Inflammatory macrophage treated with lipopolysaccharide for 4 hours (primary cell): ENCODE measurements at places on chromosomes 12 and 14.
A peak's percentile ranks its signal among the peaks of the same experiment; 100 is the strongest.

DNA sequence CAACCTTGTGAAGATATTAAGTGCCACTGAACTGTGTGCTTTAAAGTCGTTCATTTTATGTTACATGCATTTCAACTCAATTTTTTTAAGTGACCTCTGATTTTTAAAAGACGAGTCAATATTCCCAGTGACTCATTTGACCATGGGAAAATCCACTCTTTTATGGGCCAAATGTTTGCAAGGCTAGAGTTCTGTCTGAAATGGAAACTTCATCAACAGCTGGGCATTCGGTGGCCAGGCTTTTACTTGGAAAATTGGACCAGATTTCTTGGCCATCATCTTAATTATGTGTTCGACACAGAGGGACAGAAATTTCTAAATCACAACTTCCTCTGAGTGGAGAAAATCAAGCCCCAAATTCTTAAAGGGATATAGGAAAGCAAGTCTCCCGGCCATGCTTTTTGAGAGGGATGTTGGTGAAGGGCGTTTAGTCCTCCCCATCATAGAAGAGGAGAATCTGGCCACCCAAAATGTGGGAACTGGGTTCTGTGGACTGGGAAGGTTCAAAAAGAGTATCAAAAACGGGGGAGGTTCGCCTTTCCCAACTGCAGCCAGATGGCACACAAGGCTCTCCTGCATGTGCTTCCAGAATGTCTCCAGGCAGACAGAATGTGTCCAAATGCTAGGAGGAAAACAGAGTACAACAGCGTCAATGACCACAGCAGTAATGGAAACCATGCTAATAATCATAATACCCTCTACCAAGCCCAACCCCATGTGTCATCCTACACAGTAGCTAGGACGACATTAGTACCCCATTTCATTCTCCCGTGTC is 40.9 kb upstream of the FZD10 start:
- no peak for DNase-seq

- no peak for DNase-seq
Measured at GRCh38 chr12:122123761-122124145, 45.2 kb downstream of the MLXIP start.

DNA sequence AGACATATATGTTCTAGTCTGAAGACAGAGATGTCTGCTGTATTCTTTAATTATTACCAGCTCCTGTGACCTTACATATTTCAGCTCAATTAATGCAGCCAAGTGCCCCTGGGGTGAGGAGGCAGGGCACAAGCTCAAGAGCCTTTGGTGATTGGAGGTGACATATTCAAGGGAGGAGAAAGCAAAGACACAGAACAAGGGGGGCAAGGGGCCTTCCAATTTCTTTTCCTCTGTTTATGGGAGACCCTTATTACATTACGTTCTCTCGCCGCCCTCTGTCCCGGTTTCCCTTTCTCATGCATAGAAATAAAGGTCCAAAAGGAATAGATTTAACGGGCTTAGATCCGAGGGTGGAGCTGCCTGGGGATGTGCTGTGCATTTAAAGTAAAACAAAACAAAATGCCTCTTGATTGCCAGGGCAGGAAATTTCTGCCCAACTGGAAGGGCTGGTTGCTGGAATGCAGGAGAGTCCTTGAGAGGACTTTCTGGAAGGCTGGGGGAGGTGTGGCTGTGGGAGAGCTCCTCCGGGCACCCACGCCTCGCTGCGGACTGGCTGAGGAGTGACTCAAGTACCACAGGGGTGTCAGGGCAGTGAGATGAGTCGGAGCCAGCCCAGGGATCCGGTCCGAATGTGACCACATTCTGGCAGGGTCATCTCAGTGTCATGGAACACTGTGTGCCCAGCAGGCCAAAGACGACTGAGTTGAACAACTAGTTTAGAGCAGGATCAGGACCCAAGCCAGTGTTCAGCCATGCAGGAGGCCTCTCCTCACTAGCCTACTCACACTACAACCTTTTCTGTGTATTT is 32.1 kb upstream of the GSG1 start:
- peak; percentile 21 for DNase-seq

GRCh38 chr12:116196752-116197718 is 80.5 kb downstream of the MED13L start:
- no peak for DNase-seq

DNA sequence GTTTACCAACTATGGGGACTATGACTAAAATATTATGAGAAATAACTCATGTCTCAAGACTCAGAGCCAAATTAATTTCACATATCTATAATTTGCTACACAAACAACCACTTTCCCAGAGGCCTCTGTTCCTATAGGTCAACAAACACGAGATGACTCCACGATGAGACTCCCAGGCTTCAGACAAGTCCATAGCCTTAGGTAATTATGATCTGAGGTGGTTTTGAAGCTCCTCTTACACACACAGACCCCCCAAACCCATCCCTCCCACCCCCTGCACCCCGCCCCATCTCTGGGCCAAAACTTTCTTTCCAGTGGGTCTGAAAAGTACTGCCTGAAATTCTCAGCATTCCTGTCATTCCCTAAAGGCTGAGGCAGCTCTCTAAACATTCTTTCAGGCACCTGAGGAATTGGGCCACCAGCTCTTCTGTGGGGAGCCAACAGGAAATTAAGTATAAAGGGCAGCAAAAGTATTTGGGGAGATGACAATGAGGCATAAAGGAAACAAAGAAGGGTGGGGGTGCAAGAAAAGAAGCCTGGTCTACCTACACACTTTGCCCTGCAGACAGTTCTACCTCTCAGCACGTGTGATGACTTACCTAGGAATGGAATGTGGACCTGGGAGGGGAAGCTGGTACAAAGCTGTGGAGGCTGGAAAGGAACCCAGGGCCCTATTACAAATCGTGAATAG is 143.6 kb downstream of the PAWR start:
- DNase-seq, result no peak

- DNase-seq, result no peak
Measured at GRCh38 chr14:60204843-60205774, 39.9 kb upstream of the DHRS7 start.

GRCh38 chr14:26606729-26607312 is 9.0 kb upstream of the NOVA1 start:
- no peak for DNase-seq

- no peak for DNase-seq
Measured at GRCh38 chr14:71214241-71214640, 307.0 kb downstream of the PCNX1 start.

DNA sequence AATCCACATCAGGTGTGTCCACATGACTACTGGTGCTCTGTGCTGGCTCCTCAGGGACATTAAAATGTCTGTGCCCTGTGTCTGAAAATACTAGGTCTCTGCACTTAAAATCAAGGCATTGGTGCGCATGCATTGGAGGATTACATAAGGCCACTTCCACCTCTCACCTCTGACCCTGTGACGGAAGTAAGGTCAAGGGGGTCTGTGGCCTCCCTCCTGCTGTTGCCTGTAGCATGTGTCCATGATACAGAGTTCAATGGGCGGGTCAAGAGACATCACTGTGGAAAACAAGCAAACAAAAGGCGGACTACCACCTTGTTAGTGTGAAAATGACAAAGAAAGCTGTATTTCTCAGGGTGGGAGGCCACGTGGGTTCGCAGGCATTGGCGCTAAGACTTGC is 208.6 kb upstream of the PWP1 start:
- no peak for DNase-seq

- peak; percentile 99 for DNase-seq
Measured at GRCh38 chr14:101972126-101972866, 7.9 kb downstream of the DYNC1H1 start.

- no peak for DNase-seq
Measured at GRCh38 chr14:83289896-83290295, 1756.2 kb upstream of the SEL1L start.

- DNase-seq, result no peak
Measured at GRCh38 chr14:52002542-52002941, 13.2 kb downstream of the RTRAF start.

DNA sequence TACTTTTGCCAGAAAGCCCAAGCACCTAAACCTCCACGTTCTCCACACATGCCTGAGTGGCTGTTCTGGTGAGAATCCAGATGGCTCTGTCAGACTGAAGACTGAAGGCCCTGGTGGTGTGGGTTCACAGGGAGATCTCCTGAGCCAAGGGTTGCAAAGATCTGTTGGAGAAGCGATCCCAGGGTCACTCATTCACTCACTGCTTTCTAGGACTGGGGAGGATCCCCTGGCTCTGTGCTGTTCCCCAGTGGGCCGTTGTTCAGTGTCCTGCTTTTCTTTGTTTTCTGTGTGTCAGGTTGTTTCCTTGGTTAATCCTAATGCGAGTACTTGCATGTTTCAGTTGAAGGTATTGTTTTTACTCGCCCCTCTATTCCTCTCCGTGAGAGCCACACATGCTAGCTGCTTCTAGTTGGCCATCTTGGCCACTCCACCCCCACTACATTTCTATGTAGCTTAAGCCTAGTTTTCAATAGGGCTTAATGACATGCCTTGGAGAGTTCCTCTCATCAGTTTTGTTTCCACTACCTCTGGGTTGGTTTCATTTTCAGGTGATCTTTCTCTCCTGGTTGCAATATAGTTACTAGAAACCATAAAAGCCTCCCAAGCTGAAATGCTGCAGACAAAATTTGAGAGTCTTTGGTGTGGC is 144.5 kb upstream of the SLC38A2 start:
- DNase-seq, result no peak

- DNase-seq, result no peak
Measured at GRCh38 chr14:52020161-52020714, 30.9 kb downstream of the RTRAF start.

DNA sequence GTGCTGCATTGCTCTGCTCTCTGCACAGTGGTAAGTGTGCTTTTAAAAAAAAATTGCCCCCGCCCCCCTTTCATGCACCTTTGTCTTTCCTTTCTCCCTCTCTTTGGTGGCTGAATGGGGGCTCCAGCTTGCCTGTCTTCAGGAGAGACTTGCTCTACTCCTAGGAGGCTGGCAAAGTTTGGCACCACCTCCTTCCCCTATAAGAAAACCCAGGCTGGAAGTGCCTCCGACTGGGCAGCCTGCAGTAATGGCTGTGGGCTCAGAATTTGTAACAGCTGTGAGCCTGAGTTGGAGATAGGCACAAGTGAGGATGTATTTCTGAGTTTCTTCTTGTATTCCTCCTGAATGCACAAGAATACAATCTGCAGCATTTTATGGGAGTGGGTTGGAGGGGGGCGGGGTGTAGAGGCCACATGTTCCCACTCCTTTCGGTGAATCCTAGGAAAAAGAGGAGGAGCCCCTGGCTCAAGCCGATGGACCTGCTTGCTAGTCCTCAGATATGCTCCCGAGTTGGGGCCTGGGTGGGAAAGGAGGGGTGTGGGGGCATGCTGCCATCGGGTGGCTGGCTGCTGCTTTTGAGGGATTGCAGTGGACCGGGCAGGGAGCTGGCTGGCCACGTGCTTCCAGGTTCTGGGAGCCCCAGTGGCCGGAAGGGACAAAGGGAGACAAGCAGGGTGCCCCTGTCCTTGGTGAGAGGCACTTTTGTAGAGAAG is 124.3 kb downstream of the TSPAN9 start:
- no peak for DNase-seq

GRCh38 chr12:32305163-32305562 is 94.2 kb upstream of the FGD4 start:
- DNase-seq, result peak; percentile 33

DNA sequence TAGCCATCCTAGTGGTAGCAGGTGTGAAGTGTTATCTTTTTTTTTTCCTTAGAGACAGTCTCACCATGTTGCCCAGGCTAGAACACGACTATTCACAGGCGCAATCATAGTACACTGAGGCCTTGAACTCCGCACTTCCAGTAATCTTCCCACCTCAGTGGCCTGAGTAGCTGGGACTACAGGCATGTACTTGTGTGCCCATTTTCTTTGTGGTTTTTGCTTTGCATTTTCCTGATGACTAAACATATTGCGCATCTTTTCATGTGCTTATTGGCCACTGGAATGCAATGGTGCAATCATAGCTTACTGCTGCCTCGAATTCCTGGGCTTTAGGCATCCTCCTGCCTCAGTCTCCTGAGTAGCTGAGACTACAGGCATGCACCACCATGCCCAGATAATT is 33.3 kb upstream of the GCH1 start:
- no peak for DNase-seq

GRCh38 chr12:43329375-43329774 is 222.6 kb downstream of the ADAMTS20 start:
- no peak for DNase-seq

DNA sequence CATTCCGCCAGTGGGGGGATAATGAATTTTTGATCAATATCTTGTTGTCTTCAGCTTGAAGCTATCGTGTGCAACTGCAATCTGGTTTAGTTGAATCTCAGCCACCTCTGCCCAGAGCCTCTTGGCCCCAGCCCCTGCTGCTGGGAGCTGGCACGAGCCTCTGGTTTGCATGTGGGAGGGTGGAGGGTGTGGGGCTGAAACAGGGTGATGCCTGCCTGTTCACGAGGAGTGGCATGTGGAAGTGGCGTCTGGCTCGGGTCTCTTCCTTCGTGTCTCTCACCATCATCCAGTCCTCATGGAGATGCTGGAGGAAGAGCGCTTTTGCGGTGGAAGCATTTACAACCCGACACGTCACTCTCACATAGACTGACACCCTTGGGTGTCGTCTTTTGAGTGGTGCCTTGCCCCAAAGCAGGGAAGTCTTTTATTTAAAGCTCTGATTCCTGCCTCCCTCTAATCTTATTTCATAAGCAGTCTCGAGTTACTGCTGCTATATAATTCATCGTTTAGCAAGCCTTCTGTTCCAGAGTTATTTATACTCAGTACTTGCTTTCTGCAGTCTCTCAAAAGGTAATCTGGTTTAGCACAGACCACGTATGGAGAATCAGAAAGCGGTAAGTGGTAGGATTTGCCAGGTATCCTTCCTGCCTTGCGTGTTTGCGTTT is 64.5 kb downstream of the AACS start:
- DNase-seq, result no peak

DNA sequence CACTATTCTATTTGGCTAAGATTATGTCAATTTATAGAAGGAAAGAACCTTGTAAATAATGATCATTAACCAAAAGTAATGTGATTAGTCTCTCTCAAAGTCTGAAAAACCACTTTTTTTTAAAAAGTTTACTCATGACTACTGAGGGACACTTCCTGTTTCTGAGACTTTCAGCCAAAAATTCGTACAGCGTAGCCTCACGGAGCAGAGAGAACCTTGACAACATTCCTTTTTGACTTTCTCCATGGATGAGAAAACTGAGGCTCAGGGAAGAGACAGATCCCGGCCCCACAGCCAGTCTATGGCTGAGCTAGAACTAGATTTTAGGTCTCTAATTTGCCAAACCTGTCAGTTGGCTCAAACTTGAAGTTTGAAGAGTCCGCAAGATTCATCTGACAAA is 68.2 kb downstream of the DAD1 start:
- DNase-seq, result peak; percentile 39

GRCh38 chr12:114998750-114999128 is 314.8 kb upstream of the TBX3 start:
- DNase-seq, result no peak

DNA sequence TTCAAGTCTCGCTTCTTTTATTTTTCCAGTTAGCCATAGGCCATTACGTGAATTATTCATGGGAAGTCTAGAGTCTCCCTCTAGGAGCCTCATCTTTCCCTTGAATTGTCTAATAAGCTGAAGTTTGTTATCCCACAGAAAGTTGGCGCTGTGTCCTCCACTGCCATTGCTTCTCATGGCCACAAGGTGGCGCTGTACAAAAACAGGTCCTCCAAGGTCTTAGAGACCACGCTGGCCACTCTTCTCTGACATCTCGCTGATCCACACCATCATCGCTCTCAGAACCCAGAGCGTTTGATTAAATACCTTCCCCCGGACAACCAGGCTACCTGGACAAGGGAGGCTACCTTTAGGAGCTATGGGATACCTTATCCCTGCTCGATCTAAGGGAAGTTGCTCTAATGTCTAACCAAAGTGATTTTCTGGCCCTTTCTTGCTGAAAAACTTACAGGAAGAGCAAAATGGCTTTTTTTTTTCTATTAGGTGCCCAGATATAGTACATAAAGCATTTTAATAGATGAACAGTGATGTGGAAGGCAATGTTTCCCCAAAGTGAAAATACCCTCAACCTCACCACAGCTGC is 110.0 kb downstream of the CCDC60 start:
- peak; percentile 34 for DNase-seq

GRCh38 chr12:57893431-57894353 is 47.2 kb upstream of the CTDSP2 start:
- peak; percentile 78 for DNase-seq
